Fibroblast of villous mesenchyme (primary cell): ENCODE measurements at places on chromosomes 2 and 18.

GRCh38 chr18:51867767-51868166 lies 472.2 kb upstream of the DCC start:
- DNase-seq: peak; percentile 12

GRCh38 chr2:220310451-220310861 lies 683.0 kb downstream of the SLC4A3 start:
- DNase-seq: no peak

DNA sequence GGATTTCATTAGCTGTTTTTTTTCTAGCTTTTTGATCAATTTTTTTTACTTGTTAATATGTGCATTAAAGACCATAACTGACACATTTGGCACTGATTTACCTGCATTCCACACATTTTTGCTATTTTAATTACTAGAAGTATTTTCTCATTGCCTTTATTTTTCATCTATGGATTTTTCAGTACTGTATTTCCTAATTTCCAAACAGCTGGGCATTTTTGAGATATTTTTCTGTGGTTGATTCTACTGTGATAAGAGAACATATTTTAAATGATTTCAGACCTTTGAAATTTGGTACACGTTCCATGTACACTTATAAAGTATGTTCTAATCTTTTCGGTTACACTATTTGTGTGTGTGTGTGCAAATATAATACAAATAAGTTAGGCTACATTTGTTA lies 135.3 kb downstream of the PARD3B start:
- peak; percentile 31 for DNase-seq

- DNase-seq: no peak
Measured at GRCh38 chr2:196992466-196992865, 66.0 kb upstream of the PGAP1 start.

GRCh38 chr2:110828330-110828729 lies 96.0 kb downstream of the ACOXL start:
- peak; percentile 23 for DNase-seq

- peak; percentile 57 for DNase-seq
Measured at GRCh38 chr18:63844254-63844653, 43.3 kb upstream of the SERPINB2 start.

GRCh38 chr2:238016526-238016925 lies 44.3 kb upstream of the SCLY start:
- no peak for DNase-seq

DNA sequence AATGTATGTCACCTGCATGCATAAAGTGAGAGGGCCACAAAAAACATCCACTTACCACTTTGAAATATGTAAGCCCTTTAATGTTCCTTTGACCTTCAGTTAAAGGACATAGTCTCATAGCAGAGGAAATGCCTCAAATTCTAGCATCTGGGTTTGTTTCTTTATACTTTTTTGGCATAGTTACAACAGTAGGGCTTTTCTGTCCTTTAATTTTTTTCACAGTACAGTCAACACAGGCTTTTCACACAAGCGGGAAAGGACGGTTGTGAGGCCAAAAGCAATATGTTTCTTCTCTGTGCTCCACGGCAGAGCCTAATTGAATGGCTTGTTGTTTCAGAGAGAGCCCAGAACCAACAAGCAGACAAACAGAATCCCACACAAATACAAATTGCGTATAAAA lies 57.6 kb downstream of the CRIM1 start:
- peak; percentile 54 for DNase-seq

DNA sequence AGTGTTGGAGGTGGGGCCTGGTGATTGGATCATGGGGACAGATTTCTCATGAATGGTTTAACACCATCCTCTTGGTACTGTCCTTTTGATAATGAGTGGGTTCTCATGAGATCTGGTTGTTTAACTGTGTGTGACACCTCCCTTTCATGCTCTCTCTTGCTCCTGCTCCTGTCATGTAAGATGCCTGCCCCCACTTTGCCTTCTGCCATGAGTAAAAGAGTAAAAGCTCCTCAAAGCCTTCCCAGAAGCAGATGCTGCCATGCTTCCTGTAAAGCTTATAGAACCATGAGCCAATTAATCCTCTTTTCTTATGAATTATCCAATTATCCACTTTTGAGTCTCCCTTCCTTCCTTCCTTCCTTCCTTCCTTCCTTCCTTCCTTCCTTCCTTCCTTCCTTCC lies 317.7 kb downstream of the RDH14 start:
- no peak for DNase-seq

DNA sequence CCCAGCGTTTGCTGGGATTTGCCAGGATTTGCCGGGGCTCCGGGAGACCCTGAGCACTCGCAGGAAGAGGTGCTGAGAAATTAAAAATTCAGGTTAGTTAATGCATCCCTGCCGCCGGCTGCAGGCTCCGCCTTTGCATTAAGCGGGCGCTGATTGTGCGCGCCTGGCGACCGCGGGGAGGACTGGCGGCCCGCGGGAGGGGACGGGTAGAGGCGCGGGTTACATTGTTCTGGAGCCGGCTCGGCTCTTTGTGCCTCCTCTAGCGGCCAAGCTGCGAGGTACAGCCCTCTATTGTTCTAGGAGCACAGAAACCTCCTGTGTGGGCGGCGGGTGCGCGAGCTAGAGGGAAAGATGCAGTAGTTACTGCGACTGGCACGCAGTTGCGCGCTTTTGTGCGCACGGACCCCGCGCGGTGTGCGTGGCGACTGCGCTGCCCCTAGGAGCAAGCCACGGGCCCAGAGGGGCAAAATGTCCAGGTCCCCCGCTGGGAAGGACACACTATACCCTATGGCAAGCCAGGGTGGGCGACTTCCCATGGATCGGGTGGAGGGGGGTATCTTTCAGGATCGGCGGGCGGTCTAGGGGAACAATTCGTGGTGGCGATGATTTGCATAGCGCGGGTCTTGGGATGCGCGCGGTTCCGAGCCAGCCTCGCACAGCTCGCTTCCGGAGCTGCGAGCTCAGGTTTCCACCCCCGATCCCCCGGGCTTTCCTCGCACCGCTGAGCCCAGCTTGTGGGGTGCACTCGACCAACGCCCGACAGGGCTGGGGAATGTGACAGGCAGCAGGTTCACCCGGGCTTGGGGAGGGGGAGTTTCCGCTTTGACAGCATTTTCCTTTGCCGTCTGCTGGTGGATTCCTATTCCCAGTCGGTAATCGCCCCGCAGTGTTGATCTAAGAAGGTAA lies 2.8 kb downstream of the ONECUT2 start:
- DNase-seq: no peak

- no peak for DNase-seq
Measured at GRCh38 chr18:43559507-43559906, 282.2 kb upstream of the SYT4 start.

DNA sequence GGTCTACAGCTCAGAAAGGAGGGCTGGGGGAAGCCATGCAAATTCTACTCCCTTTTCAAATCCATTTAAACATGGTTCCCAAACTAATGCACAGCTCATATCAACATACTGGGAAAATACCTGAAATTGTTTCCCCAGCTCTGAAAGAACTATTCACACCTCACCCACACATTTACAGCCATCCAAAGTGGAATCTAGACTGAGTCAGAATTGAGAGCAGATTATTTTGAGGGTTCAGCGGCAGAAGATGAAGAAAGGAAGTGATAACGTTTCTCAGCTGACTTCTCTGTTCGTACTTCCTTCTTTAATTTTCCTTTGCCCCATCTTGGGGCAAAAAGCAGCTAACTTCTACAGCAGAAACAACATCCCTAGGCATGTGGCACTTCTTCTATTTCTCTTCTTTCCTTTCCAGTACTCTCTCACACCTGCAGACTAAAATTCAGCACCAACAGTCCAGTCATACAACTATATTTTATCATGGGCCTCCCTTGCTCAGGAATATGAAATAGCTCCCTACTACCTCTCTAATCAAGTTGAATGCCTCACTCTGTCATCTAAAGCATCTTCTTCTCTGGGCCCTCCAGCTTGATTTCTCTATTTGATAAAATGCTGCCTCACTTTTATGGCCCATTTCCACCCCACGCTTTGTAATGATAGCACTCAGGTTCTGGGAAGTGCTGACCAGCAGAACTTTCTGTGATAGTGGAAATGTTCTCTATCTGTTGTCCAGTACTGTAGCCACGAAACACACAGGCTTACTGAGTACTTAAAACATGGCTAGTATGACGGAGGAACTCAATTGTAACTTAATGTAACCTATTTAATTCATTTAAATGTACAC lies 35.9 kb downstream of the ARHGAP25 start:
- DNase-seq: no peak

GRCh38 chr2:229270551-229271410 lies at the start of gene PID1:
Gene PID1, minus strand, starts transcription at chr2:229271287. Its CDS starts 244 bp downstream, at chr2:229271043.
- DNase-seq: peak; percentile 53

GRCh38 chr2:68568116-68568515 lies 75.3 kb upstream of the PROKR1 start:
- no peak for DNase-seq

GRCh38 chr2:19835781-19836281 lies 66.0 kb downstream of the TTC32 start:
- no peak for DNase-seq

GRCh38 chr2:66173645-66174044 lies 261.3 kb upstream of the MEIS1 start:
- no peak for DNase-seq

DNA sequence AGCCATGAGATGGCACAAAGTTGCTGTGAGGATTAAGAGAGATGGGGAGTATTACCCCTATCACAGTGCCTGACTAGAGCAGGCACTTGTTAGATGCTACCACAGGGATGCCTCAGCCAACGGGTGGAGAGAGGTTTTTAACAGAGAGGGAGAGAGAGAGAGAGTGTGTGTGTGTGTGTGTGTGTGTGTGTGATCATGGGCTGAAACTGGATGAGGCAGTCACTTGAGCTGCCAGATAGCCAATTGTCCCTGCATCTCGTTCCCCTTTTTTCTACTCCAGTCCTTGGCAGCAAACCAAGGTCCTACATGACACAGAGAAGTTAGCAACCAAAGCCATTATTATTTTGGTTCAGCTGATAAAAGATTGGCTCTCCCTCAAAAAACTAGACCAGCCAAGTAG lies 3.0 kb downstream of the CD8A start:
- DNase-seq: no peak

DNA sequence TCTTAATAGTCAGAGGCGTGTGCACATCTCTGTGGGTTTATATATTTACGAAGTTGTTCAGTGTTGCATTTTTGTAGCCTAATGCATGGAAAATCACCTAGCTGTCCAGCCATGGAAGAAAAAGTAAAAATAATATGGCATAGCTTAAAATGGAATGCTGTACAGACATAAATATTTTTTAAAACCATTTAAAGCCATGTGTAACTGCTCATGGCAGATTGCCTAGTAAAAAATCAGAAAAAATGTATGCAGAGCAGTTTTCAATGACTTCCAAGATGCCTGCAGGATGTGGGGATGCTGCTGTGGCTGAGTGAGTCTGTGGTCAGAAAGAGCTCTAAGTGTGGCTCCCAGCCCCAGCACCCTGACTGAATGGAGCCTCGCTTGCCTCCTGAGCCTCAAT lies 64.8 kb upstream of the ALKAL2 start:
- no peak for DNase-seq

DNA sequence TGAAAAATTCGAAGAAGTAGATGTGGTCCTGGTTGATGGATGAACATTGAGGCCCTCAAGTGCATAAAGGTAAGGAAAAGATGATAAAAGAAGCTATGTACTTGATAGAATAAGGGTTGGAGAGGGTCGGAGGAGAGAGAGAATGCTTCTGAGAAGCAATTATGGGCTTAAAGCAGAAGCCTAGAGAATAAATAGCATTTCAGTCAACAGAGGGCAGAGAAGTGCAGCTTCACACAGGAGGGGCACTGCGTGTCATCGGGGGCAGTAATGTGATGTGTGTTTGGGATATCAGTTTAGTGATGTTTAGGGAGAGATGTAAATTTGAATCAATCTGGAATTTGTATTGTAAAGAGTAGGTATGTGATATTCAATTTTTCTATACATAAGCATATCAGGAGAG lies 334.5 kb downstream of the PIK3C3 start:
- DNase-seq: no peak

DNA sequence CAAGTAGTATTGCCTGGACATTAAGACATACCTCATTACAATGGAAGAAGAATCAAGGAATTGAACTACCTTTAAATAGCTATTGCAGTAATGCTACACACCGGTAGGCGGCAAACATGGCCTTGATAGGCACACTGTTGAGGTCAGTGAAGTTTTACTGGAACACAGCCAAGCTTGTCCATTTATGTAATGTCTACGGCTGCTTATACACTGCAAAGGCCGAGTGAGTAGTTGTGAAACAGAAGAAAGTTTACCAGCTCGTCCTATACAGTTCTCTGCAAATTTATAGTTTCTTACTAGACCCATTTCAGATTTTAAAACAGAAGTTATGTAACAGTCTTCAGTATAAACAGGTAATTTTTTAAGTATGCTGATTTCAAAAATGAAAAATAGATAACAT lies 38.8 kb downstream of the PPP4R1 start:
- DNase-seq: peak; percentile 98

- DNase-seq: no peak
Measured at GRCh38 chr2:237630216-237631000, 3.0 kb downstream of the LRRFIP1 start.
